ENCODE measurements at places on chromosomes 2 and 18. TPM values are rescaled to one million over a fixed set of nuclear protein-coding genes. Genes with fewer than 3 reads are reported as not detected.

NEU4 gene
- 0.37 TPM for total RNA-seq

BOD1L2 gene
- total RNA-seq: not detected

TMEM178A gene
- total RNA-seq: not detected

DYNAP gene
- not detected for total RNA-seq

KCNK3 gene
- not detected for total RNA-seq

HOXD1 gene
- not detected for total RNA-seq

C2orf78 gene
- total RNA-seq: not detected

TAF1B gene
- 36.2 TPM for total RNA-seq

ABHD1 gene
- total RNA-seq: 0.10 TPM

DNAJC5G gene
- total RNA-seq: not detected
